ENCODE measurements at places on chromosomes 2 and 18. TPM values are rescaled to one million over a fixed set of nuclear protein-coding genes. Genes with fewer than 3 reads are reported as not detected.

Gene LAMA1
- total RNA-seq = 0.06 TPM

Gene CAPN14
- total RNA-seq = not detected

Gene FBXO15
- 1.6 TPM for total RNA-seq

Gene FBLN7
- total RNA-seq = 0.59 TPM

Gene GAL3ST2
- 0.36 TPM for total RNA-seq

Gene ASB3
- 12.6 TPM for total RNA-seq

Gene UGT1A3
- total RNA-seq = 0.13 TPM

Gene MYO3B
- not detected for total RNA-seq

Gene REG3A
- total RNA-seq = not detected

Gene PLCD4
- 0.71 TPM for total RNA-seq

Gene DSG4
- not detected for total RNA-seq

Gene SNTG2
- total RNA-seq = not detected

Gene EGR4
- total RNA-seq = 0.34 TPM

Gene LOXHD1
- not detected for total RNA-seq

Gene SCN1A
- not detected for total RNA-seq

Gene COL3A1
- 0.16 TPM for total RNA-seq

Gene CPO
- total RNA-seq = not detected

Gene BCL2
- 0.73 TPM for total RNA-seq

Gene MAL
- total RNA-seq = not detected

Gene PLEKHH2
- 0.73 TPM for total RNA-seq

Gene CD207
- not detected for total RNA-seq

Gene SERPINB11
- not detected for total RNA-seq

Gene SIX3
- 0.32 TPM for total RNA-seq

Gene VWC2L
- total RNA-seq = not detected

Gene CPLX4
- not detected for total RNA-seq

All from A549 treated with RU486 at 1 μM for 4 hours (cell line).